Caco-2 (cell line): ENCODE measurements at places on chromosomes 5 and 9.

DNA sequence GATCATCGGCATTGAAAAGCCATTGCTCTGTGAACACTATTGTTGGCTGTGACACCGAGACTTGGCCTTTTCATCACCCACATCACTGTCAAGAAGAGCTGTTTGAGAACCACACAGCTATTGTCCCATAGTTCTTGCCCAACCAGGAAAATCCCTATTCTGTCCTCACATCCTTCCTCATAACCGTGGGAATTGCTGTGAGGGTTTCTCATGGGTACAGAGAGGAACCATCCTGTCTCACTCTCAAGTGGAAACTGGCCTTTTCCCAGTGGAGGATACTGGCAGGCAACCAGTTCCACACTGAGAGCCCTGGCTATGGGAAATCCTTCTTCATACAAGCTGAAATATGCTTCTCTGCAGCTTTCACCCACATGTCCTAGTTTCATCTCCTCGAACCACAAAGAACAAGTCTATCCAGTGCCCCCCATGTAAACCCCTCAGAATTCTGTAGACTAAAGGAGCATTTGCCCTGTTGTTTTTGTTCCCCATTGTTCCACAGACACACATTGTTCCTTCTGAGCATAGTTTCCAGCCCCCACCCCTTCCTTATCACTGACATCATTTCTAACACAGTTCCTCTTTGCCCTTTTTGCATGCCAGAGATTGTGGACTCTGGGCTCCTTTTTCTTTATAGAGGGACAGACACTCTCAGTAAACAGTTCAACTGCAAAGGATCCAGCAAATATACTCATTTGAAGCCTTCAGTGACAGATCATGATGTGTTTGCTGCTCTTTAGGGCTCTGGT lies 57.8 kb upstream of the C5orf46 start:
- H3K27me3 ChIP-seq: no peaks in the 10 kb centered on the region
- H3K4me3 ChIP-seq: no peak overlapping the region
- peak; percentile 32 for DNase-seq
- peak overlapping the region; percentile 79 for H3K27ac ChIP-seq
- 0 out of 2 replicates have a peak, but pooled peaks cover 1% of the 10 kb centered on the region for H3K36me3 ChIP-seq

- H3K4me1 ChIP-seq: 0 out of 2 replicates have a peak, but pooled peaks cover 7% of the 10 kb centered on the region
- no peak for DNase-seq
- no peaks in the 10 kb centered on the region for H3K27me3 ChIP-seq
- H3K4me3 ChIP-seq: no peak overlapping the region
- H3K27ac ChIP-seq: no peak overlapping the region
- peaks cover 1% of the 10 kb centered on the region; the same call in 1 of the 2 replicates for H3K36me3 ChIP-seq
These were observed 24.6 kb downstream of the PIK3R1 start for GRCh38 chr5:68240202-68240601.

- no peak overlapping the region for H3K27ac ChIP-seq
- no peaks in the 10 kb centered on the region for H3K36me3 ChIP-seq
- no peaks in the 10 kb centered on the region for H3K27me3 ChIP-seq
- H3K4me1 ChIP-seq: no peaks in the 10 kb centered on the region
- no peak for DNase-seq
These were observed 60.2 kb upstream of the PHYKPL start for GRCh38 chr5:178292826-178293205.

- no peaks in the 10 kb centered on the region for H3K36me3 ChIP-seq
- no peak overlapping the region for H3K27ac ChIP-seq
- H3K27me3 ChIP-seq: no peaks in the 10 kb centered on the region
- H3K4me1 ChIP-seq: no peaks in the 10 kb centered on the region
- H3K4me3 ChIP-seq: no peak overlapping the region
These were observed 210.6 kb downstream of the AUH start for GRCh38 chr9:91150998-91151717.

DNA sequence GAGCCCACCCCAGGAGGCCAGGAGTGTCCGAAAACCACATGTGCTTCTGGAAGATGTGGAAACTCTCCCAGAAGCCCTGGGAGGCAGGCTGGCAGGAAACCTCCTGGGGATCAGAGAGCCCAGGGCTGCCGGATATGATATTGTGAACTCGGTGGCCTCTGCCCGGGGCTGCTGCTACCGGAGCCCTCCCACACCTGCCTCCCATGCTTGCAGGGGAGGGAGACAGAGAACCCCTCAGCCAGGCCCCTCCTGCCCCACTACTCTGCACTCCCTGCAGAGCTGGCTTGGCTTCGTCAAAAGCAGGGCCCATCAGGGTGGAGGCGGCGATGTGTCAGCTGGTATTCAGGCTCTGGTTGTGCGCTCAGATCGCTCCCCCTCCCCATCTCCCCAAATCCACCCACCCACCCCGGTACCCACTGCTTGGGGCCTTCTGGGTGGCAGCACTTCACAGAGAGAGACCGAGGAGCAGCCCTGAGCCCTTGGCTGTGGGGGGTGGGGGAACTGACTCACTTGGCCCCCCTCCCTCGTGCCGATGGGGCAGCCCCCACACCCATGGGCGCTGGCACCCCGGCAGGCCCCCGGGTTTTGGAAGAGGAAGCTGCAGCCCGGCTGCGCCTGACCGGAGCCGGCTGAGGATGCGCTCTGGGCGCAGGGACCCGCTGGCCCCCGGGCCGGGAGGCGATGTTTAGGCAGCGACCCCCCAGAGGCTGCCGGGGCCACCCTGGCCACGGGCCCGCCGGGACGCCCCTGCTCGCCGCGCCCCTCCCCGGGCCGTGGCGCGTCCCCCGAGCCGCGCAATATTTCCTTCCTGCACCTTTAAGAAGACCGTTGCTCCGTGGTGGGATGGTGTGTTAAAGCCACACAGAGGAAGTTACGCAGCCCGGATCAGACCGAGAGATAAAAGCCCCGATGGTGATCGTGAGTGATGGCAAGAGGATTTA lies 786 bp upstream of the NTNG2 start:
- no peak overlapping the region for H3K27ac ChIP-seq
- H3K36me3 ChIP-seq: no peaks in the 10 kb centered on the region
- H3K4me1 ChIP-seq: peaks cover 16% of the 10 kb centered on the region
- peaks cover 4% of the 10 kb centered on the region for H3K27me3 ChIP-seq

- peak within 1 kb of the TSS; percentile 86 for H3K27ac ChIP-seq
- H3K27me3 ChIP-seq: no peaks in the 10 kb centered on the region
- H3K36me3 ChIP-seq: no peaks in the 10 kb centered on the region
- peak; percentile 90 for DNase-seq
- H3K4me3 ChIP-seq: peak within 1 kb of the TSS; percentile 97
These were observed at the start of gene MYO10 for GRCh38 chr5:16936150-16936988. Gene MYO10, minus strand, starts transcription at chr5:16936288. Its CDS starts 480 bp downstream, at chr5:16935808.

DNA sequence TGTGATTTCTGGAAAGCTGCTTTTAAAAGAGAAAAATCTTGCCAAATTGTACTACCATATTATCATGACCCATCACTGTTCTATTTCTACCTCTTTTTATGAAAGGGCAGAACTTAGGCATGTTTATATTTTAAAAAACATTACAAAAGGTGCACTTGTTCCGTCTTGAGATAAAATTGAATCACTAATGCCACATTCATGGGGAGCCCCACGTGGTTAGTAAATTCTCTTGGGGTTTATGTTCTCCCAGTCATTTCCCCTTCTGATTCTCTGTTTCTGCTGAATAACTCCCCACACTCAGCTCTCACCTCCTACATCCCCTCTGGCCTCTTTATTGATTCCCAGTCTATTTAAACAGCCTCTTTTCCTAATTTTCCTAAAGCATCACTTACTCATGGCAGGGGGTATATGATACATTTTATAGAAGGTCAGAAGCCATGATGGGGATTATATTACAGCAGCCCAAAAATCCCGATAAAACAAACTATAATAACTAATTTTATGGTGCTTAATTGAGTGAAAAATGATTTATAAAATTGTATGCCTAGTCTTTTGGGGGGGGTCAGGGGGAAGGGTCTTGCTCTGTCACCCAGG lies 19.7 kb upstream of the VLDLR start:
- H3K27me3 ChIP-seq: no peaks in the 10 kb centered on the region
- H3K4me3 ChIP-seq: no peak overlapping the region
- no peak overlapping the region for H3K27ac ChIP-seq
- no peaks in the 10 kb centered on the region for H3K36me3 ChIP-seq
- no peak for DNase-seq

DNA sequence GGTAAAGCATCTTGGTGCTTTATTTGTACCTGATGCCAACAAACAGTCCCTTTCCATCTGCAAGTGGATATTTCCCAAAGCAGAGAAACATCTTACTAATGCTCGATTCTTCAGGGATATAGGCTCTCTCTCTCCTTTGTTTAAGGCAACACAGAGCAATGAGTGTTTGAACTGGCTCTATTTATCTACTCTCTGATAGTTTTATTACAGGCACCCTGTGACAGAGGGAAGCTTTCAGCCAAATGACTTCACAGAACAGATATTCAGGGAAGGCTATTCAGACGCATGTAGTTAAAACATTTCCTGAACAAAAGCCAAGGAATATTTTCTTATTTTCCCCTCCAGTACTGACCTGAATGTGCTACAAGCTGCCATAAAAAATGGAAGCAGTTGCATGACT lies 141.8 kb downstream of the YIPF5 start:
- no peaks in the 10 kb centered on the region for H3K27me3 ChIP-seq
- no peaks in the 10 kb centered on the region for H3K36me3 ChIP-seq
- H3K4me3 ChIP-seq: no peak overlapping the region
- no peak for DNase-seq
